Trophoblast cell (in vitro differentiated cells and primary cell): ENCODE measurements at places on chromosomes 4 and X.
A peak's percentile ranks its signal among the peaks of the same experiment; 100 is the strongest.

GRCh38 chr4:140448830-140449229 is 21.4 kb upstream of the CLGN start:
- no peak for DNase-seq

- no peak for DNase-seq
Observed at GRCh38 chr4:169312690-169313422, 42.1 kb upstream of the SH3RF1 start.

DNA sequence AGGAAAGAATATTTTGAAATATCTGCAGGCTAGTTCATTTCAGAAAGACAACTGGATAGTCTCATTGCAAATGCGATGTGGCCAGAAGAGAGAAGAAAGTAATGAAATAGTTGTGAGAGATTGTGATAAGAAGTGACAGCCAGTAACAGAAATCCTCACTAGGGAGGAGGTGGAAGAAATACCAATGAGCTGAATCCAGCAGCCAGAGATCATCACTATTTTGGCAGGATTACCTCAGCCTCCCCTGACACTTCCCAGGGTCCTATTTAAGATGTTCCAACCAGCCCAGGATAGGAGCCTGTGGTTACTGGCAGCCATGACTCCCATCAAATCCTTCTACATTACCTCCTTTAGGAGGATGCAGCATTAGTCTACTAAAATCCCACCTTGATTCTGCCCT is 76.7 kb upstream of the ARHGAP24 start:
- DNase-seq, result peak; percentile 59

DNA sequence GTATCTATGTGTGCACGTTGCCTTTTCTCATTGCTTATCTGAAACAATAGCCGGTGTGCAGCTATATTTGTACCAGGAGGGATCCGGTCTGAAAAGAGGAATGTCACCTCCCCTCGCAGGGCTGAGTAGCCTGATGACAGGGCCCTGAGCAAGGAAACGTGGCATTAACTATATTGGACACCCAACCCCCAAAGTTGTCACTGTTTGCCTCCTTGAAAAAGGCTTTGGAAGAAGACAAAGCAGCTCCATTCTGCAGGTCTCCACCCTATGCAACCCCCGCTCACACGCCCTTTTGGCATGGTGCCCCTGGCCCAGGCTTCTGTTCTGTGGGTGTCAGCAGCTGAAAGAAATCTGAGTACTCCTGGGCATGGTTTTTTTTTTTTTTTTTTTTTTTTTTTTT is 8.2 kb downstream of the PRRG3 start:
- DNase-seq, result no peak

DNA sequence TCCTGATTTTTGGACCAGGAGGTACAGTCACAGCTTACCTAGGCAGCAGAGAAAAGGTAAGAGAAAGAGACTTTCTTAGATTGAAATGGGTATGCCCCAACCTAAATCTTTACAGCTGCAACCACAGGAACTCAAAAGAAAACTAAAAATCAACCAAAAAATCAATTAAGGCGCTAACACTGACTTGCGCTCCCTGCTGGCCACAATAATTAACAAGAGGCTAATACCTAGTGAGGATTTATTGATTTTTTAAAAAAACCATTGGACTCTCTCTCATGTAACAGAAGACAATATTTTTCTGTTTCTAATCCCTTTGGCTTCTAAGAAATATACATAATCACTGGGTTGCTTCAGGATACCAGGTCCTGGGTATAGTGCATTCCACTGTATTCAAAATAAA is 153.9 kb upstream of the TENM3 start:
- DNase-seq, result no peak

- no peak for DNase-seq
Observed at GRCh38 chrX:13790206-13791131, 26.4 kb downstream of the GPM6B start.

- DNase-seq, result no peak
Observed at GRCh38 chr4:5206016-5206790, 154.9 kb downstream of the STK32B start.

DNA sequence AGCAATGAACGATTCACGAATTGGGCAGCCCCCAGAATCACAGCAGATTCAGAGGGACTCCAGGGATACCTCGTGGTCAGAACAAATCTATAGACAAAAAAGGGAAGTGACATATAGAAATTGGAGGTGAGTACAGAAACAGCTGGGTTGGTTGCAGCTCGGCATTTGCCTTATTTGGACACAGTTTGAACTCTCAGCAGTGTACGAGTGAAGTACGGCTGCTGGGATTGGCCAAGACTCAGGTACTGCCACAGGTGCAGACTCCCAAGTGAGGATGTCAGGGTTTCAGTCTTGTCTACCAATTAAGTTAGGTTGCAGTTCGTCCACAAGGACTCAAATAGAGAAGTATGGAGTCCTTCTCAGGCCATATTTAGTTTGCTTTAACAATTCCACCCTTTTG is 28.2 kb downstream of the HTT-AS start:
- no peak for DNase-seq

DNA sequence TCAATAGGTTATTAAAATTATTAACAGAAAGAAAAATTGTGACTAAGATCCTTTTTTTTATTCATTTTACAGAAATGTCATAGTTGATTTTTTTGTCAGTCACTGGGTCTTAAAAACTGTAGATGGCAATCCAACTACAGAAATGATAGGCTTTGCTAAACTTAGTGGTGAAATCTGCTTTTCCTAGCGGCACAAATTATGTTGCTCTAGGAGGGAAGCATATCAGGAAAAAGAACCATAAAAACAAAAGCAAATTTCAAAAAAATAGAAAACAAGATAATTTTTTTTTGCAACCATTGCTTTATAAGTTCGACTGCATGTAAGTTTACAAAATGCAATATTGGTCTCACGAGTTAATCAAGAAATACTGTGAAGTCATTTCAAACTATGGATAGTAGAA is 443.5 kb upstream of the IGFBP7 start:
- DNase-seq, result no peak

DNA sequence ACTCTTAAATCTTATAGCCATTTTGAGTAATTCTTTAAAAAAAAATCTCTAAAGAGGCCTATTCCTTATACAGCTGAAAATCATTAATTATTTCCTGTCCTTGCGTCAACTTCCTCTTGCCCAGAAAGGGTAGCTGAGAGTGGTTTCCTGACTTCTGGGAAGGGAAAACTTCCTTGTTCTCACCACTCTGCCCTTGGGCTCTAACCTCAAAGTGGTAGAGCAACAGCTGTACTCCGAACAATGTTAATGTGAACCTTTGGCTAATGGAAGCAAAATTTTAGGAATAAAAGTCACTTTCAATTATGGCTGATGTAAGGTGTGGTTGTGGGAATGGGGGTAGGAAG is 15.3 kb downstream of the KLHL2 start:
- DNase-seq, result no peak

DNA sequence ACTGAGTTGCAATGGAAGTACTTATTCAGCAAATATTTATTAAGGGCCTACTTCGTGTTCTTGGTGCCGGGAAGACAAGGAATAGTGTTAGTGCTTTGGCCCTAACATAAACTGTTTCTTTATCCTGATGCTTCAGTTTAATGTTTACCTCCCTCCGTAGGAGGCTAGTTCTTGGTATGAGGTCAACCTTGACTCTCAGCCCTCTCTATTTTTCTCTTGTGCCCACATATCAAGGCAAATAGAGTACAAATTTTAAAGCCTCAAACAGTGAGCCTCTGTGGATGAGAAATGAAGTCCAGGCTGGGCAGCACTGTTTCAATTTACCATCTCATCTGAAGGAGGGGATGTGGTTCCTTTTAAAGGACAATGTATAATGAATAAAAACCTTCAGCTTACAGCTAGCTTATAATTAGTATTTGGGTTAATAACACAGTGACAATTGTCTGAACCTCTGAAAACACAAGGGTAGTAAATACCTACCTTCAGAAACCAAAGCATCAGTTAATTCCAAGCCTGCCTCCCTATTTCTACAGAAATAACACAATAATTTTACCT is 68.5 kb downstream of the SH3RF1 start:
- DNase-seq, result no peak

GRCh38 chr4:144313370-144313769 is 172.9 kb upstream of the GYPA start:
- no peak for DNase-seq

- no peak for DNase-seq
Observed at GRCh38 chr4:81954271-81954670, 419.5 kb downstream of the HNRNPD start.

- DNase-seq, result no peak
Observed at GRCh38 chrX:148958901-148959300, 458.5 kb downstream of the AFF2 start.

- DNase-seq, result peak; percentile 54
Observed at GRCh38 chr4:82430964-82431745, 765 bp downstream of the ENOPH1 start.

DNA sequence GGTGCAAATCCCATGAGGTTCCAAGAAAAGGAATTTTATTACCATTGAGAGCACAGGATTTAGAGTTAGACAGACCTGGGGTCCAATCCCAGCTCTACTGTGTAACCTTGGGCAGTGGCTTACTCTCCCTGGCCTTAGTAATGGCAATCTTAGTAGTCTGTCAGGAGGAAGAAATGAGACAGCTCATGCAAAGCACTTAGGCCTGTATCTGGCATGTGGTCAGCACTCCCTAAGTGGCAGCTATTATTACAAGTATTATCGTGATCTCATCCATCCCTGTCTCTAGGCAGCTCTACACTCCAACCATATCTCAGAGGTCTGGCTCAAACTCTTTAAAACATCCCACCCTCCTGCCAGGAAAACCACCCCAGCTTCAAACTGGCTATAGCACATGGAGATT is 129.6 kb upstream of the NALF2 start:
- no peak for DNase-seq

- DNase-seq, result no peak
Observed at GRCh38 chr4:86315579-86315978, 44.3 kb downstream of the MAPK10 start.

DNA sequence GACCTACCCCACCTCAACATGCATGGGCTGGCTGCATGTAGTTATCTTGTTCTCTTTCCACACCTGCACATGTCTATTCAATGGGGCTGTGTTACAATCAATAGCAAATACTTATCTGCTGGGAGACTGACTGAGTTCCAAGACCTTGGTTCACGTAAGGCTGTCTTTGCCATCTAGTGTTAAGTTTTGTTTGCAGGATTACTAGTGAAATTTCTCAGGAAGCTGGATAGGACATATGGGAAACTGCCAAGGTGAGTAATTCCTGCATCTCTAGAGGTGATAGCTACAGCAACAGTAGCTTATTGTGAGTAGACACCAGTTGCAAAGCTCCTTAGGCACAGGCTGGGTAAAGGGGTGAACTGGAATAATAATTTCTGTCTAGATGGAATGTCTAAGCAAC is 177.5 kb downstream of the ENOX2 start:
- DNase-seq, result no peak

- DNase-seq, result no peak
Observed at GRCh38 chr4:69408451-69408850, 87.3 kb downstream of the UGT2B4 start.

- no peak for DNase-seq
Observed at GRCh38 chrX:17500145-17500579, 125.2 kb downstream of the NHS start.

- DNase-seq, result no peak
Observed at GRCh38 chrX:134073341-134073740, 87.9 kb upstream of the GPC3 start.

- DNase-seq, result no peak
Observed at GRCh38 chr4:173038192-173038896, 130.3 kb upstream of the GALNT7 start.

- no peak for DNase-seq
Observed at GRCh38 chrX:20952180-20952579, 422.0 kb upstream of the CNKSR2 start.

DNA sequence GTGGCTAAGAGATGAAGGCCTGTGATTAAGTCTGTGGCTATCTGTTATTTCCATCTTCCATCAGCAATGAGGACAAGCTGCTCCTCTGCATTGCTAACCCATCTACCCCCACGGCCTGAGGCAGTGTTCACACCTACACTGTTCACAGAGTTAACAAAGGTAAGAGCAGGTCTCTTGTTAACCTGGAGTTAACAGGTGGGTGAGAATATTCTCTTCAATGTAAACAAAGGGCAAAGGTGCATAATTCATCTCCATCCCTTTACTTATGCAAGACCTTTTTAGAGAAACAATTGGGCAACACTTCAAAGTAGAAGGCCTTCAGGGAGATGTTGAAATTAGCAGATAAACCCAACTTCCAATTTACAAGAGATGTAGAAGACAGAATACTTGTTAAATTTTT is 2.8 kb downstream of the SLC35A2 start:
- peak; percentile 71 for DNase-seq

DNA sequence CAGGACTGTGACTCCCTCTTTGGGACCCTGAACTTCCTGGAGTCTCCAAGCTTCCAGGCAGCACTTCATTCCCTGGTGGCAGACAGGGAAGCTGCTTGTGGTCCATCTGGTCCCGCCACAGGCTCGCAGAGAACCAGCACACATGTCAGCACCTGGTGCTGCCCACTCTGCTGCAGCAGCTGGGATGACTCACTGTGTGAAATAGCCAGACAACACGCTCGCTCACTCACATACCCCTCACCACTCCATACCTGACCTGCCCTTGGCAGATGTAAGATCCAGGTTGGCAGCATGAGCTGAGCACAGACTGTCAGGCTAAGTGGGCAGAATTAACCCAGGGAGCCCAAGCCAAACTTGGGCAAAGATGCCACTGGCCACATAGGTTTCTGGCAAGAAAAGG is 613.5 kb downstream of the PCDH18 start:
- no peak for DNase-seq
